ENCODE measurements at places on chromosomes 13 and 19.

- DNase-seq = no peak
Measured at GRCh38 chr13:105336706-105337576, 1198.5 kb downstream of the EFNB2 start.

DNA sequence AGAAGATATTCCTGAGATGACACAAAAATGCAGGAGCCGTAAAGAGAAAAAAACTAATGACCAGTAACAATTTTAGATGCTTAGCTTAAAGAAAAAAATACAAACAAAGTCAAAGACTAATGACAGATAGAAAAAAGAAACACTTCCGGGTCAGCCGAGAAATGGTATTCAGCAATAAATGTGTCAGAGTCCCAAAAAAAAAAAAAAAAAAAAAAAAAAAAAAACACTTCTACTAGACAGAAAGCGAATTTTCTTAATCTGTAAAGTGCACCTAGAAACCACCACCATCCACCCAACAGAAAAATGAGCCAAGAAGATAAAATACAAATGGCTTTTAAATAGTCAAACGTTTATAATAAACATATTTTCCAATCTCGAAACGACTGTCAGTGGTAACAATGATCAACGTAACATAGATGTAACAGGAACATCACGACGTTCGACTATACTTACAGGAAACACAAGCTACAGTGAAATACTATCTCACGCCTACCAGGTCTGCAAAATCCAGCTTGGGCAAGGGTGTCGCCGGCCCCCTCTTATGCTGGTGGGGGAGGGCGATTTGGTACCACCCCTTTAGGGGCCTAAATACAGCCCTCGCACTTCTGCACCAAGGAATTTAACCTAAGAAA is 10.6 kb downstream of the ABHD17A start:
- DNase-seq = no peak

DNA sequence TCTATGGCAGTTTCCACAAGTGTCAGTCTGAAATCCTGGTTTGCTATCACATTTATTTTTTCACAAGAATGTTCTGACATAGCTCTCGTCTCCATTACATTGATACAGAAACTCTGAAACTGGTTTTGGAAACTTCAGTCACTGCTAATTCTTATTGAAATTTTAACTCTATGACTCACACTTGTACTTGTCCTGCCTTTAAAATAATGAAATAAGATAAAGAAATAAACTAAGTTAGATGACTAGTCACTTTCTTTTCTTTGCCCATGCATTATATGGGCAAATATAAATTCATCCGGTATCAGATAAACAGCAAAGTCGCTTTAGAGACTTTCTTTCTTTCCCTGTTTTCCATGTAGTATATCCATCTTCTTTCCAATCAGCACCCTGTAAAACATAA is 257.5 kb downstream of the PCDH9 start:
- DNase-seq = no peak

DNA sequence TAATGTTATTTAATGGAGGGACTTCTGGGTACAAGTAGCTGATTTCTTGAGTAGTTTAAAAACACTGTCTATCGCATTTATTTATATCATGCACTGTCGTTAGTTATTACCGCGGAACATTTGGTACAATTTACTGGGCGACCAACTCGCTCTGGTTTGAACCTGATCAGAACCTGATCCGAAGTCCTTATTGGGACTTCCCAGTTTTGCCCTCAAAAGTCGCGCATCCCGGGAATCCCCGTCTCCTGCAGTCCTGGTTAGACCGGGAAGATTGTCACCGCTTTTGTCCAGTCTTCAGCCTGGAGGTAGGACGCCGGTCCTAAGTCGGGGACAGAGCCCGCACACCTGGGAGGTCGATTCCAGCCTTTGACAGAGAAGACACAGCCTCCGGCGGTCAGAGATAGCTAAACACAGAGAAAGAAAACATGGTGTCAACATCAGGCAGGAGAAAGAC is 694 bp downstream of the CLN5 start:
- DNase-seq = no peak

DNA sequence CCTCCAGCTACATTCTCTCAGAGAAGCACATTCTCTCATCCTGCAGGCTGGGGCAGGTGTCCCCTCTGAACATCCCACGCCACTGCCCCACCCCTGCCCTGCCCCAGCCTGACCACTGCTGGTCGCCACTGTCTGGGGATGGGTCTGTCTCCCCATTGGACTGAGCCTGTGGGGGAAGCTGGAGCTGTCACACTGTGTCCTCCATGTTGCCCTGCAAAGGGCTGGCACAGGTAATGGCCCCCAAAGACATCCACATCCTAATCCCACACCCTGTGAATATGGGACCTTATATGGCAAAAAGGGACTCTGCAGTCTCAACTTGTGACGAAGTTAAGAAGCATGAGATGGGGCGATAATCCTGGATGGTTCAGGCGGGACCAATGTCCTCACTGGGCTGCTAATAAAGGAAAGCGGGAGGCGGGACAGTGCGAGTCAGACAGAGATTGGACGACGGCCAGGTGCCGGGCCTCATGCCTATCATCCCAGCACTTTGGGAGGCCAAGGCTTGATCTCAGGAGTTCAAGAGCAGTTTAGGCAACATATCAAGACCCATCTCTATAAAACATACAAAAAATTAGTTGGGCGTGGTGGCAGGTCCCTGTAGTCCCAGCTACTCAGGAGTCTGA is 9.1 kb downstream of the AP2S1 start:
- DNase-seq = no peak

DNA sequence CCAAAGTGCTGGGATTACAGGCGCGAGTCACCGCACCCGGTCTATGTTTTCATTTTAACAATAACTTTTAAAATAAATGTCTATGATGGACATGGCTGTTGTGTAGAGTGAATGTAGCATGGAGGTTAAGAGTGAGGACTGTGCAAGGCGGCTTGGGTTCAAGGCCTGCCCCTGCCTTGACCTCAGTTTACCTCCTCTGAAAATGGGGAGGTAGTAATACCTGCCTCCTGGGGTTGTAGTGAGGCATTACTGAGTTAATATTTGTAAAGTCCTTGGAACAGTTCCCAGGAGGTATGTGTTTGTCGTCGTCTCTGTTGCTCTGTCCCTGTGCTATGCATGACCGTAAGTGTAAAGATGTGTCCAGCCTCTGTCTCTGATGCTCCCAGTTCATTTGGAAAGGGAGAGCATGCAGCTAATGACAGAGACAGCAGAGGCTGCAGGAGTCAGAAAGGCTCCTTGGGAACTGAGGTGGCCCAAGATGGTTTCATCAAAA is 9.4 kb downstream of the GARRE1 start:
- DNase-seq = no peak

DNA sequence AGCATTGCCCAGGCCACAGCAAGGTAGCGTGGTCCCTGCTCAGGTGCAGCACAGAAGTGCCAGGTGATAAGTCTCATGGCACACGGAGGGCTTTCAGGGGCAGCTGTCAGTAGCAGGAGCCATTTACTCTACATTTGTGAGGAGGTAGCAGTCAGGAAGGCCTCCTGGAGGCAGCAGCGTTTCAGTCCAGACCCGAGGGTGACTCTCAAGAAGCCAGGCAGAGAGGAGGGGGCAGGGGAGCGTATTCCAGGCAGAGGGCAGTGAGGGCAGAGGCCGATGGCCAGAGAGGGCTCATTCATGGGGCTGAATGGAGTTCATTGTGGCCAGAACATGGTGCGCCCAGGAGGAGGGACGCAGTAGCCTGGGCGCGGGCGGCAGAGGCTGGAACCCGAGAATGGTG is 8.9 kb downstream of the PIAS4 start:
- no peak for DNase-seq

- no peak for DNase-seq
Measured at GRCh38 chr19:37987356-37988332, 80.6 kb downstream of the SIPA1L3 start.

GRCh38 chr19:8423817-8424223 is 10.7 kb downstream of the MARCHF2 start:
- peak; percentile 82 for DNase-seq

GRCh38 chr19:47614021-47614295 is 5.0 kb downstream of the BICRA start:
- DNase-seq = no peak

GRCh38 chr13:19151581-19152263 is 29.9 kb downstream of the TUBA3C start:
- DNase-seq = no peak

- DNase-seq = no peak
Measured at GRCh38 chr13:110628477-110628793, 13.1 kb downstream of the NAXD start.

GRCh38 chr19:30539981-30540380 is 167.8 kb downstream of the ZNF536 start:
- no peak for DNase-seq

DNA sequence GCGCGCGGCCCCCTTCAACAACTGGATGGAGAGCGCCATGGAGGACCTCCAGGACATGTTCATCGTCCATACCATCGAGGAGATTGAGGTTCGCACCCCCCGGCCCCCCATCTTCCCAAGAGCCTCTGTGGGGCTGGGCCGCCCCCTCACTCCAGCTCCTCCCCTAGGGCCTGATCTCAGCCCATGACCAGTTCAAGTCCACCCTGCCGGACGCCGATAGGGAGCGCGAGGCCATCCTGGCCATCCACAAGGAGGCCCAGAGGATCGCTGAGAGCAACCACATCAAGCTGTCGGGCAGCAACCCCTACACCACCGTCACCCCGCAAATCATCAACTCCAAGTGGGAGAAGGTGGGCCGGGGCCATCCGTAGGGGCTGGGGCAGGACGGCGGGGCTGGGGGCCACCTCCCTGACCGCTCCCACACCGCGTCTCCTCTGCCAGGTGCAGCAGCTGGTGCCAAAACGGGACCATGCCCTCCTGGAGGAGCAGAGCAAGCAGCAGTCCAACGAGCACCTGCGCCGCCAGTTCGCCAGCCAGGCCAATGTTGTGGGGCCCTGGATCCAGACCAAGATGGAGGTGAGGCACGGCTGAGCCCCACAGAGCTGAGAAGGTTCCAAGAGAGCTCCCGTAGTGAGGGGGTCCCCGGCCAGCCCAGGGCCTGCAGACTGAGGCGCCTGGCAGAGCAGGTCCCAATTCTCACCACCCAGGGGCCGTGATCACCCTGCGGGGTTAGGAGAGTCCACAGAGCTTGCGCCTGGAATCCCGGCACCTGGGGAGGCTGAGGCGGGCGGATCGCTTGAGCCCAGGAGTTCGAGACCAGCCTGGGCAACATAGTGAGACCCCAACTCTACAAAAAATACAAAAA is 20.1 kb downstream of the CAPN12 start:
- no peak for DNase-seq

DNA sequence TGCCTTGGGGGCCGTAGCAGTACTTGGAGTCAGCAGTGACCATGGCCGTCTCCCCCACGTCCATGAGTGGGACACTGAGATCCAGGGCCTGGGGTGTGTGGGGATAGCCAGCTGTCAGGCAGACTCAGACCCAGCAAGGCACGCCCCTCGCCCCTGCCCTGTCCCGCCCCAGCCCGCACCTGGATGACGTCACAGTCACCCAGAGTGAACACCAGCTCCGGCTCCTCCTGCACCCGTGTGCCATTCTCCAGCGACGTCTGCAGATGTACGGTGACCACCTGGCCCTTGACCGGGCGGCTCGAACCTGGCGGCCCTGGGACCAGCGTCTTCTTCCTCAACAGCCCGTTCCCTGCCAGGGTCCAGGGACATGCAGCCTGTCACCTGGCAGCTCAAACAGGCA is 4.0 kb downstream of the FKBP8 start:
- no peak for DNase-seq

- DNase-seq = no peak
Measured at GRCh38 chr13:73940098-73940497, 194.1 kb downstream of the KLF12 start.

DNA sequence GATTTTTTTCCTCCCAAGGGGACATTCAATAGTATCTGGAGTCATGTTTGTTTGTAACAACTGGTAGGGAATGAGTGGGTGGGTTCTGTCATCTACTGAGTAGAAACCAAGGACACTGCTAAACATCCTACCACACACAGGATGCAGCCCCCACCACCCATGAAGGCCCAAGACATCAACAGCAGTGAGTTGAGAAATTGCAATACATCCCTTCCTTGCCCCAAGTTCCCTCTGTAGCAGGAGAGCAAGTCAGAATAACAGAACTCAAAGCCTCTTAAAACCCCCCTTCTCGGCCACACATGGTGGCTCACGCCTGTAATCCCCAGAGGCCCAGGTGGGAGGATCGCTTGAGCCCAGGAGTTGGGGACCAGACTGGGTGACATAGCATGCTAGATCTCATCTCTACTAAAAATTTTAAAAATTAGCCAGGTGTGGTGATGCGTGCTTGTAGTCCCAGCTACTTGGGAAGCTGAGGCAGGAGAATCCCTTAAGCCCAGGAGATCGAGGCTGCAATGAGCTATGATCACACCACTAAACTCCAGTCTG is 2.4 kb upstream of the CYP2F1 start:
- DNase-seq = no peak

DNA sequence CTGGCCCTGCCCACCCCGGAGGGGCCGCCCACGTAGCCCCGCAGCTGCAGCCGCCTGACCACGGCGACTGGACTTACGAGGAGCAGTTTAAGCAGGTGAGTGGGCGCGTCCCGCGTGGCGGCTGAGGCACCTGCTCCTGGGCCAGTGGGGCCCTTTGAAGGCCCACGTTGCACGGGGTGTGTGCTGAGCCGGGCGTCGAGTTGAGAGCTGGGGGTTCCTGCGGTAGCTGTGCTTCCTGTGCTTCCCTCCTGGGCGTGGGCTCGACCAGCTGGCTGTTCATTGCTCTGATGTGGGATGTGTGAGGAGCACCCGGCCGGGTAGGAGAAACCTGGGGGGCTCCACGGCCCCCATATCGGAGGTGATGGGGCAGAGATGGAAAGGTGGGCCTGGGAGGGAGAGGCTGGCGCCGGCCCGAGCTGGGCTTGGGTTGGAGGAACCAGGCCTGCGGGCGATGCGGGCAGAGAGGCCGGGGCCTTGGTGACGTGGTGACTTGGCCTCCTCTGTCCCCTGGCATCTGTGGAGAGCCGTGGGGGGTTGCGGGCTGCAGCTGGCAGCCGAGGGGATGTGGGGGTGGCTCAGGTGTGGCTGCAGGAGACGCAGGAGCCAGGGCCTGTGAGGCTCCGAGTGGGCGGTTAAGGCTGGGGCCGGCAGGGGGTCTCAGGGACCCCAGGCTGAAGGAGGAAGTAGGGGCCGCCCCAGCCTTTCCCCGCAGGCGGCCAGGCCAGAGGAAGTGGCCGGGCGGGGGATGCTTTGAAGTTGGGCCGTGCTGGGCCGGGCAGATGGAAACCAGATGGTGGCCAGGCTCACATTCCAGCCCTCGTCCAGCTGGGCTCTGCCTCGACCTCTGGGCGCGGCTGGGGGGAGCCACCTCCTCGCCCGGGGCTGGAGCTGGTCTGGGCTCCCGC is 7.1 kb downstream of the ARID3A start:
- peak; percentile 98 for DNase-seq

DNA sequence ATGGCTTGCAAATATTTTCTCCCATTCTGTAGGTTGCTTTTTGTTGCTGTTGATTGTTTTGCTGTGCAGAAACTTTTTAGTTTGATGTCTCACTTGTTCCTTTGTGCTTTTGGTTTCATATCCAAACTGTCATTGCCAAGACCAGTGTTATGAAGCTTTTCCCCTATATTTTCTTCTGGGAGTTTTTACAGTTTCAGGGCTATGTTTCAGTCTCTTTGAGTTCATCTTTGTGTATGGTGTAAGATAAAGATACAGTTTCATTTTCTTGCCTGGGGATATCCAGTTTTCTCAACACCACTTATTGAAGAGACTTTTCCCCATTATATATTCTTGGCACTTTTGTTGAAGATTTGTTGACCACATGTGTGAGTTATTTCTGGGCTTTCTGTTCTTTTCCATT is 139.9 kb downstream of the MRPL57 start:
- no peak for DNase-seq
